ENCODE measurements at places on chromosomes 4 and X.
A peak's percentile ranks its signal among the peaks of the same experiment; 100 is the strongest.

DNA sequence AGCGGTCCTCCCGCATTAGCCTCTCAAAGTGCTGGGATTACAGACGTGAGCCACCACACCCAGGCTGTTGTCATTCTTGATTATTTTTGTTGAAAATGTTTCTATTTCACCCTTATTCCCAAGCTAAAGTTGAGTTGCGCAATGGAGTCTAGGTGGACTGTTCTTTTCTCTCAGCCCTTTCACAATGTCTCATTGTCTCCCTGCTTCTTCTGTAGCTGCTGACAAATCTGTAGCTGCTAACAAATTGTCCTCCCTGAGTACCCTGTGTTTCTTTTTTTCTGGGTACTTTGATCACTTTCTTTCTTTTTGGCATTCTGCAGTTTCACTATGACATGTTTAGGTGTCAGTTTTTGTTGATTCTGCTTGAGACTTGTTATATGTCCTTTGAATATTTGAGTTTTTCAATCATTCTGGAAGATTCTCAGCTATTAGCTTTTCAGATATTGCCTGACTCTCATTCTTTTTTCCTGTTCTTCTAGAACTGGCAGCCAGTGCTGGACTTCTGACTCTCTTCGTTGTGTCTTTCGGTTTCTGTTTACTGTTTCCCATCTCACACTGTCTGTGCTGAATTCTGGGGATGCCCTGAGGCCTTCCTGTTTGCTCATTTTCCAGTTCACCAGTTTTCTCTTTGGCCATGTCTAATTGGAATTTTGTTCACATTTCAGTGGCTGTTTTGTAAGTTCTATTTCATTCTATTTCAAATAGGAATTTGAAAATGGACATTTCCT lies 6.6 kb downstream of the ABCD1 start:
- no peak for DNase-seq

DNA sequence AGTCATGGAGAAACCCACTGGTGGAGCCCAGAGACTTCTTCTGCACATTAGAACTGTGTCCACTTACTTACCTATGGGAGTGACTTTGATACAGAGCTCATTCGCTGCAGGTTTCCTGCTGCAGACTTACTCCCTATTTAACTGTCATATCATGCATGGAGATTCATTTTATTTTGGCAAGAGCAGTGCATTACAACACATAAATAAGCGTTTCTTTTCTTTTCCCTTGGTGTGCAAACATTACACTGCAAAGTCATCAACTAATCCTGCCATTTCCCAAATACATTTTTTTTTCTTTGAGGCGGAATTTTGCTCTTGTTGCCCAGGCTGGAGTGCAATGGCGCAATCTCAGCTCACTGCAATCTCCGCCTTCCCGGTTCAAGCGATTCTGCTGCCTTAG lies 230.9 kb upstream of the SFRP2 start:
- no peak for DNase-seq

DNA sequence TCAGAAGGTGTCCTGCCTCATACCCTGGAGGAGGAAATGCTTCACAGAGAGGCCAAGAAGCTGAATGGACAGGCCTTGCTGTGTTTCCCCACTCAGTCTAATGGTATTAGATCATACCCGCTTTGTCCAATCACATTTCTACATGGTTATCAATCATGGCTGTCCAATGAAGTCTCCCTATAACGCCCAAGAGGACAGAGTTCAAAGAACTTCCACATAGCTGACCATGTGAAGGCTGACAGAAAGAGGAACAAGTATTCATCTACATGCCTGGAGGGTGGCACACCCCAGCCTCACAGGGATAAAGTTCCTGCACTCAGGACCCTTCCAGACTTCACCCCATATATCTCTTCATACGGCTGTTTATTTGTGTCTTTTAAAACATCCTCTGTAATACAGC lies 123.4 kb downstream of the MANBA start:
- no peak for DNase-seq

DNA sequence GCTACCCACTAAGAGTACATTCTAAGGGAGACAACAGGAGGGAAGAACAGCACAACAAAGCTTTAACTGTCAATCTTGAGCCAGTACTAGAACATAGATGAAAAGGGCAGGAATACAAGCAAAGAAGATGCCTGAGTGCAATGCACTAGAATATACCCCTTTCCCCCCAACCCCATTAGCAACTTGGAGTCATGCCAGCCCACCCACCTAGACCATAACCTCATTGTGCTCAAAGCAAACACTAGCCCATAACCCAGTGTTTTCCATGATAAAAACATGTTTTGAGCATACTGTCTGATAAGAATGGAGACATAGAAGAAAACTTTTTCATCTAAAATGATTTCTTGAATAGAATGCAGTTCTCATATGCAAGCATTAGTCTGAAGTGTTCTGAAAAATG lies 183.2 kb downstream of the RAP1GDS1 start:
- no peak for DNase-seq

GRCh38 chr4:79211490-79211889 lies 114.4 kb downstream of the NAA11 start:
- DNase-seq, result no peak

DNA sequence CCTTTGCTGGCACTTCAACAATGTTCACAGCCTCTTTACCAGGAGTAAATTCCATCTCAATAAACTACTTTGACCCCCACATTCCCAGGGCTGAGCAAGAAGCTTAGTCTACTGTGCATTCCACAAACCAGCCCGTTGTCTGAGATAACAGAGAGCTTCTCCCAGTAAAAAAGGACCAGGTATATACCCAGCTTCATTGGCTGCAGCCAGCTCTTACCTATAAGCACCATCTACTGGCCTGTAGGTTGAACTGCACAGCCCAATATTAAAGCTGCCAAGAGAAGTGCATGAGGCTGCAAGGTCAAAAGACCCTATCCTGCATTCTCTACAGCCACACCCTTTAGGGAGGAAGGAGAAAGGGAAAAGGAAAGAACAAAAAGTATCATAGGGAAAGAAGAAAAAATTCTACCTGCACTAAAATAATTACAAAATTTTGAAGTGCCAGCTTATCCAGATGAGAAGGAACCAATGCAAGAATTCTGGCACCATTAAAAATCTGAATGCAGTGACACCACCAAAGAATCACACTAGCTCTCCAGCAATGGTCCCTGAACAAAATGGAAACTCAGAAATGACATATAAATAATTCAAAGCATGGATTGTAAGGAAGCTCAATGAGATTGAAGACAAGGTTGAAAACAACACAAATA lies 45.7 kb upstream of the INTU start:
- DNase-seq, result no peak

- no peak for DNase-seq
Measured at GRCh38 chr4:25937801-25938200, 23.8 kb downstream of the SMIM20 start.

GRCh38 chr4:25441519-25442117 lies 64.6 kb downstream of the ANAPC4 start:
- DNase-seq, result no peak

- no peak for DNase-seq
Measured at GRCh38 chr4:154465085-154465484, 26.5 kb downstream of the DCHS2 start.

DNA sequence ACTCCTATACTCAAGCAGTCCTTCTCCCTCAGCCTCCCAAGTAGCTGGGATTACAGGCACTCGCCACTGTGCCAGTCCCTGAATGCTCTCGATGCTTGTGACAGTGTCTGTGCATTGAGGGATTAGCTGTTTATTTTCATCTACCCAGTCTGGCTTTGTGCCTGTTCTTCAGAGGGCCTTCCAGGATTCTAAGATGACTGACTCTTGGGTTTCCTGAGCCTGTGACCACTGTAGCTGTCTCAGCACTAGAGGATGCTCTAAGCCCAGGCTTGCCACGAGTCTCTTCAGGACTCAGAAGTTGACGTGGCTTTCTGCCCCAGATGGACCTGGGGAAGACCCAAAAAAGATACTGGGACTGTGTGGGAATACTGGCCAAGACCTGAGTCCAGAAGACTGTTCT lies 201.4 kb downstream of the ARHGAP10 start:
- no peak for DNase-seq

DNA sequence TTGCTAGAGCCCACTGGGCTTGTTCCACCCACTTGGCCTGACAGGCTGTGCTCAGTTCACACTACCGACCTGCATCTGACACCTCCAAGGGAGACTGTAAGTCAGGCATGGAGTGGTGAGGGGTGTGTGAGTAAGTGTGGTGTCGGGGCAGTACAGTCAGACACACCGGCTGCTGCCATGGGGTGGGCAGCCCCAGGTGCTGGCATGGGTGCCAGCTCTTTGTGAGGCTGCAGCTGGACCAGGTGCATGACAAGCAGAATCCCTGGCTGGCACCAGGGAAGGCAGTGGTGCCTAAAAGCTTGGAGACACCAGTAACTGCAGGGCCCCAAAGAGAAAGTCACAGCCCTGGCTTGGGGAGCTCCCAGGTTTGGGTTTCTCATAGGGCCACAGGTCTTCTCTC lies 665.0 kb downstream of the SH3BGRL start:
- no peak for DNase-seq

DNA sequence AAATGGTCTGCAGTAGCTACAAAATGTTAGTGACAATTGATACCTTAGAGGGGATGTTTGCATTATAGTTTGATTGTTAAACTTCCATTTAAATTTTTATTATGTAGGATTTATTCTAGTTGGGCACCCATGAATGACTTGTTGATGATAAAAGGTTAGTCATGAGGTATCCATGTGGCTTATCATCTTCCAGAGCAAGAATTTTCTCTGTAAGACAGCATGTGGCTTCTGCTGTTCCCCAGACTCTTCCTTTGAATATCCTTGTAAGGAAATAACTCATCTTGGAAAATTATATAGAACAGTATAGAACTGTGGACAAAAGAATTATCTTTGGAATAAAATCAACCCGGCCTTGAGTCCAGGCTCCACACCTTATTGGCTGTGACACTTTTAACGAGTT lies 40.1 kb upstream of the KLHL8 start:
- no peak for DNase-seq

DNA sequence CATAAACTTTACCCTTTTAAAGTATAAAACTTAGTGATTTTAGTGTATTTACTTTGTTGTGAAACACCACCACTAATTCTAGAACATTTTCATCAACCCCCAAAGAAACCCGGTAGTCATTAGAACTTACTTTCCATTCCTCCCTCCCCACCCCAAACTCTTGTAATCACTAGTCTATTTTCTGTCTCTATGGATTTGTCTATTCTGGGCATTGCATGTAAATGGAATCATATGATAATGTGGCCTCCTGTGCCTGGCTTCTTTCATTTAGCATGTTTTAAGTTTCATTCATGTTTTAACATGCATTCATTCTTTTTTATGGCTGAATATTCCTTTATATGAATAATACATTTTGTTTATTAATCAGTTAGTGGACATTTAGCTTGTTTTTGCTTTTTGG lies 27.8 kb downstream of the BMP2K start:
- DNase-seq, result no peak

- peak; percentile 16 for DNase-seq
Measured at GRCh38 chr4:115154826-115155225, 41.4 kb upstream of the NDST4 start.

- no peak for DNase-seq
Measured at GRCh38 chr4:122978109-122978508, 55.7 kb upstream of the NUDT6 start.

DNA sequence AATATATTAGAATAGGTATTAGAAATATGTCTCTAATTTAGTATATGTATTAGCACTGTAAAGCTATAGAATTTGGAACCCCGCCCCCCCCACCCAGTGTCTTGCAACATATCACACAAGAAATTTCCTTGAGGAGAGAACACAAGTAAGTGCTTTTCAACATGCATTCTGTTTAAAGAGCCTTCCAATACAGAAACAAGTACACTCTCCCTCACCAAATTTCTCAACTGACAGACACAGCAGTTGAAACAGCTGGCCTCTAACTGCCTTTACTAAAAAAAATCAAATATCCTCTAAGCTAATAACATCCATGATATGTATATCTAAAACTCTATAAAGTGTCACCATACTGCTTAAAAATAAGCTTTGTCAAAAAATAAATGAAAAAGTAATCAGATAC lies 12.4 kb downstream of the CAMK2D start:
- DNase-seq, result no peak

DNA sequence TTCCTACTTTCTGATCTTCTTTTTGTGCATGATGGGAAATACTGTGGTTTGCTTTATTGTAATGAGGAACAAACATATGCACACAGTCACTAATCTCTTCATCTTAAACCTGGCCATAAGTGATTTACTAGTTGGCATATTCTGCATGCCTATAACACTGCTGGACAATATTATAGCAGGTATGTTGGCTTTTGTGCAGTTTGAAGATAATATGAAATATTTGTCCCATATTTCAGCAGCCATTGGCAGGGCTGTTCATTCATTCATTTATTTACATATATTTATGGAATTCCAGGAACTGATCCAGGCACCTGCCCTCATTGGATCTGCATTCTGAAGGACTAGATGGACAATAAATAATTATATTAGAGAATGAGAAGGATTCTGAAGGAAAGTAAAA lies 96.9 kb downstream of the NPFFR2 start:
- DNase-seq, result no peak

DNA sequence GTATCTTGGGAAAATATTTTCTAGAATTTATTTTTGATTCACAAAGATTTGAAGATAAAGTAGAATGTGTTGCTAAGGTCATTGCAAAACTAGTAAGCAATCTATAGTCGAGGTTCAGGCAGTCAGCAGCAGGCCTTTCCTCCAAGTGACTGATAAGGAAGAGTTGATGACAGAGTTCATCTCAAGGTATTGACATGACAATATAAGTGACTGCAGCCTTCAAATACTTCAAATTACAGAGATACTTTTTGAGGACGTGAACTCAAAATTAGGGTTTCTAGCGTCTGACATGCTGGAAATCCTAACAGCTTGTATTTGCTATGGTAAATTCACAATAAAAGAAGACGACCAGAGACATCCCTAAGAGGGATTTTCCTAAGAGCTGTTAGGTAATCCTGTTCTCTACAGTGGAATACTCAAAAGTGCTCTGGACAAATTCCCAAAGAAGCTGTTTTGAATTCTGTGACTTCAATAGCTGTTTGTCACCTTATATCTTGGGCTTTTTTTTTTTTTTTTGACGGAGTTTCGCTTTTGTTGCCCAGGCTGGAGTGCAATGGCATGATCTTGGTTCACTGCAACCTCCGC lies 7.4 kb downstream of the ARHGAP10 start:
- no peak for DNase-seq

DNA sequence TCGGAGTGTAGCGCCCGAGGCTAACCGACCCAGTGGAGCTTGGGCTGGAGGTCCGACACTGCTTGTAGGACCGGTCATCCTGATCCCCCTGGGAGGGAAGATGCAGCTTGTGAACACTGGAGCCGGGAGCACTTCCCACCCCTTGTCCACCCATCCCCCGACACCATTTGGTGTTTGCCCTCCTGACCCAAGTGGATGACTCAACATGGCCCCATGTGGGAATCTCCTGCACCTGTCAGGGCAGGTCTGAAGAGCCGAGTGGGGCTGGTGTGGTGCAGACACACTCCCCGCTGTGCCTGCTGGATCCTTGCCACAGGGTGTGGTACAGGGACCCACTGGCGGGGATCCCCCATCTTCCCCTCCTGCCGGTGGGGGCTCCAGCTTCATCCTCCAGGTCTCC lies 90.0 kb upstream of the AFAP1 start:
- no peak for DNase-seq

- no peak for DNase-seq
Measured at GRCh38 chr4:35559559-35560365, 684.6 kb downstream of the ARAP2 start.

GRCh38 chr4:14254252-14254651 lies 626.7 kb upstream of the BOD1L1 start:
- DNase-seq, result no peak

- DNase-seq, result no peak
Measured at GRCh38 chrX:68929332-68930150, 100.7 kb downstream of the EFNB1 start.

Data from BJ (cell line).